ENCODE measurements at places on chromosomes 4 and X.

GRCh38 chr4:111187108-111187507 is 564.2 kb upstream of the PITX2 start:
- no peak for DNase-seq

DNA sequence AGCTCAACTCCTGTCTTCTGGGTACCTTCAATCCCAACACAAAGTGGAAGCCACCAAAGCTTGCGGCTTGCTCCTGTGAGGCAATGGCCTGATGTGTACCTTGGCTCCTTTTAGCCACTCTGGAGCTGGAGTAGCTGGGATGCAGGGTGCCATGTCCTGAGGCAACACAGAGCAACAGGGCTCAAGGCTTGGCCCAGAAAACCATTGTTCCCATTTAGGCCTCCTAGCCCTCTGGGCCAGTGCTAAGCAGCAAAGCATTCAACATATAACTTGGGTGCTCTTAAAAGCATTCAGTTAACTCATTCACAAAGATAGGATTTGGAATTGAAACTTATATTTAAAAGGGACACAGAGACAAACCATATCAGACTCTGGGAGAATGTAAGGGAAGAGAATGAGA is 194.5 kb upstream of the ARHGEF9 start:
- DNase-seq, result no peak

- no peak for DNase-seq
Observed at GRCh38 chrX:97366237-97366636, 482.5 kb downstream of the RPA4 start.

DNA sequence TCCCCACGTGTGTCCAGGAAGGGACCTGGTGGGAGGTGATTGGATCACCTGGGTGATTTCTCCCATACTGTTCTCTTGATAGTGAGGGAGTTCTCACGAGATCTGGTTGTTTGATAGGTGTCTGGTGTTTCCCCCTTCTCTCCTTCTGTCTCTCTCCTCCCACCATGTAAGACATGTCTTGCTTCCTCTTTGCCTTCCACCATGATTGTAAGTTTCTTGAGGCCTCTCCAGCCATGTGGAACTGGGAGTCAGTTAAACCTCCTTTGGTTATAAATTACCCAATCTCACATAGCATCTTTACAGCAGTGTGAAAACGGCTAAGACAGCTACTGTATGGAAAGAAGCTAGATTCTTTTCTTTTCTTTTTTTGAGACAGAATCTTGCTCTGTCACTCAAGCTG is 21.6 kb upstream of the FGG start:
- DNase-seq, result no peak

- DNase-seq, result no peak
Observed at GRCh38 chrX:1502241-1502640, 34.7 kb downstream of the P2RY8 start.

GRCh38 chr4:21304540-21304887 is 604.3 kb downstream of the PACRGL start:
- no peak for DNase-seq

- no peak for DNase-seq
Observed at GRCh38 chr4:110778521-110778920, 155.6 kb upstream of the PITX2 start.

- DNase-seq, result no peak
Observed at GRCh38 chr4:79308971-79309370, 16.9 kb downstream of the NAA11 start.

- no peak for DNase-seq
Observed at GRCh38 chr4:88969746-88970145, 87.2 kb downstream of the FAM13A start.

- no peak for DNase-seq
Observed at GRCh38 chrX:134664202-134664601, 5.9 kb upstream of the PLAC1 start.

GRCh38 chrX:118189000-118189399 is 72.4 kb upstream of the KLHL13 start:
- DNase-seq, result no peak

- DNase-seq, result no peak
Observed at GRCh38 chr4:14218641-14219040, 591.1 kb upstream of the BOD1L1 start.

DNA sequence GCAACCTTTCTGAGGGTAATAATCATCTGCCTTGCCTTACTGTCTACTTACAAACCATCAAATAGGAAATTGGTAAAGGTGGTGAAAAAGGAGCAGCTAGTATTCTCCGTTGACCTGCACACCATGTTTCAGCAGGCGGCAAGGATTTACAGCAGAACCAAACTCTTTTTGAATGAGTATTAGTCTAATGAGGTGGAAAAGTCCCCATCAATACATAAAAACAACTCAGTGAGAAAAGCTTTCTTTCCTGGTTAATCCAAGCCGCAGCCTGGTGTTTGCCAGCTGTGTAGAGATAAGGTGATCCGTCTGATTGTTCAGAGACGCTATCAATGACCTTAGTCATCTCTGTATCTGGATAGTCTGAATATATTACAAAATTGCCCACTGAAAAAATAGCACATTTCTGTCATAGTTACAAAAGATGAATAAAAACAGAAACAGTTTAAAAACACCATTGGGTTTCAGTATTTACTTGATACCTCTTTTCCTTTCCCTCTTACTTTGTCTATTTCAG is 110.4 kb upstream of the TBC1D9 start:
- no peak for DNase-seq

DNA sequence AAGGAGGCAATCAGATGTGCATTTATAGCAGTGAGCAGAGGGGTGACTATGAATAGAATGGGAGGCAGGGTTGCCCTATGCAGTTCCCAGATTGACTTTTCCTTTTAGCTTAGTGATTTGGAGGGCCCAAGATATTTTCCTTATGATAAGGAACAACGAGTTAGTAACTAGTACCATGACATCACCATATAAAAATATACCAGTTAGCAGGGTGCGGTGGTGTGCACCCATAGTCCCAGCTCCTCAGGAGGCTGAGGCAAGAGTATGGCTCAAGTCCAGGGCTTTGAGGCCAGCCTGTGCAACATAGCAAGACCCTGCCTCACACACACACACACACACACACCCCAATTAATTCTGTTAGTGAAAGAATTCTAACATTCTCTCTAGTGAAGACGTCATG is 53.0 kb downstream of the IL13RA2 start:
- no peak for DNase-seq

DNA sequence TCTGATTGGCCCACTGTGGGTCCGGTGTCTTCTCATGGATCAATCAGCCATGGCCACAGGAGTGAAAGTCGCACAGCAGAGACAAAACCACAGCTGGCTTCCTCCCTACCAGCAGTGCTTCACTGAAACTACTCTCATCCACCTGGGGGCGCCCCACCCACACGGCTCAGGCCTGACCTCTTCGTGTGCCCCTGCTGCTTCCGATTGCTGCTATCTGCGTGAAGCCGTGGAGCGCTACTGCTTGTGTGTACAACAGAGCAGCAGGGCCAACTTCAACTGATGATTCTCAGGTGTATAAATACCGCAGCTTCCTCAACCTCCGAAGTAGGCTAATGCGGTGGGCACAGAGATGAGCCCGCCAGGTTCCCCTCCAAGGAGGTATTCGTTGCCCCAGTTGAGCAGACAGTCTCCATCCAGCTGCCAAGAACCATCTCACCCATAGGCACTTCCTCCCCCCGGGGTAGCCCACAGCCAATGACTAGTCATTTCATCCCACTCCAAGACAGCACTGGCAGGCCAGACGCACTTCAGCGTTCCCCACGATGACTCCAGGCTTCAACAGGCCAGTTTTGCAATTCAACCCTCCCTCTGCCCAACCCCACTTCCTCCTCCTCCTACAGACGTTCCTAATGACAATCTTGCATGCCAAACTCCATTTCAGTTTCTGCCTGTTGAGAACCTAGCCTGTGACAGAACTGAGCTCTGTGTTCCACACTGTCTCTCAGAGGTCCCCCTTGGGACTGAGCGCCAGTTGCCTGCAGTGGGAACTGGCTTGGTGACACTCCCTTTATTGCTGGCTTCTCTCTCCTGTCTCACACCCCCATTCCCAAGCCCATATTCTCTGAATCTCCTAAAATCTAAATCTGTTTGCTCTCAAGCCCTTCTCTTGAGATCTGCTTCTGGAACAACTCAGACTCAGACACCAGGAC is 41.3 kb upstream of the ATP6AP2 start:
- peak; percentile 40 for DNase-seq

DNA sequence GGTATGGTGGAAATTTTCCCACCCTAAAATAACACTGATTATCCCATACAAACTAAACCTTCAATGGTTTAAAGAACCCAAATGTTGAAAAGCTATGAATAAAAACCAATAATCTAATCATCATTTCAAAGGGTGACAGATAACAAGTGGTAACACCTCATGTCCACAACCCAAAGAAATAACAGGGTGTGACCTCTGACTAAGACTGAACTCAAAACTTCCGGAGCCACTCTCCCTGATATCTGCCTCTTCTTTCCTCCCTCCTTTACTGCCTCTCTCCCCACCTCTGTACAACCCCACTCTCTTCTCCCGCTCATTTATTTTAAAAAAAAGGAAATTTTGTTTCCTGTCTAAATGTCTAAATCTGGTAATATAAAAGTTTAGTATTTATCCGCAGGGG is 11.5 kb downstream of the FBXW7 start:
- no peak for DNase-seq

DNA sequence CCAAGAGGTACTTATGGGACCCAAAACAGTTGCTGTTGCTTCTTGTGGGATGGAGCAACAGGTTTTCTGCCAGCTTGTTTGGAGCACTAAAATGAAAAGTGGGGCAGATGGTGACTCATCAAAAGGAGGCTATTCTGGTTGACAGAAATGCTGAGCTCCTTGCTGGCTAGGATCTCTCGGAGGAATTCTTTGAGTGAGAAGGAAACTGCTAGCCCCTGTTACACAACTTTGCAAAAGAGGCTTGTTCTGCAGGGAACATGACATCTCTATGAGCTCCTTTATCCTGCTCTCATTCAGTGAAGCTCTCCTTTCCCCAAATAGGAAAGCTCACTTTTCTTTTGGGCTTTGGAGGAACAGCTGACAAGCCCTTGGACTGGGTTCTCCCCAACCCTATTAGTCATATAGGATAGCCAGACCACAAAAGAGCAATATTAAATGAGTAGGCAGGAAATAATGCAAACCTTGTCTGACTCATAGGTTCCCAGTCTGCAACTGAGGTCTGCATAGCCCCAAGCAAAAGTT is 108.3 kb downstream of the CDS1 start:
- peak; percentile 75 for DNase-seq

DNA sequence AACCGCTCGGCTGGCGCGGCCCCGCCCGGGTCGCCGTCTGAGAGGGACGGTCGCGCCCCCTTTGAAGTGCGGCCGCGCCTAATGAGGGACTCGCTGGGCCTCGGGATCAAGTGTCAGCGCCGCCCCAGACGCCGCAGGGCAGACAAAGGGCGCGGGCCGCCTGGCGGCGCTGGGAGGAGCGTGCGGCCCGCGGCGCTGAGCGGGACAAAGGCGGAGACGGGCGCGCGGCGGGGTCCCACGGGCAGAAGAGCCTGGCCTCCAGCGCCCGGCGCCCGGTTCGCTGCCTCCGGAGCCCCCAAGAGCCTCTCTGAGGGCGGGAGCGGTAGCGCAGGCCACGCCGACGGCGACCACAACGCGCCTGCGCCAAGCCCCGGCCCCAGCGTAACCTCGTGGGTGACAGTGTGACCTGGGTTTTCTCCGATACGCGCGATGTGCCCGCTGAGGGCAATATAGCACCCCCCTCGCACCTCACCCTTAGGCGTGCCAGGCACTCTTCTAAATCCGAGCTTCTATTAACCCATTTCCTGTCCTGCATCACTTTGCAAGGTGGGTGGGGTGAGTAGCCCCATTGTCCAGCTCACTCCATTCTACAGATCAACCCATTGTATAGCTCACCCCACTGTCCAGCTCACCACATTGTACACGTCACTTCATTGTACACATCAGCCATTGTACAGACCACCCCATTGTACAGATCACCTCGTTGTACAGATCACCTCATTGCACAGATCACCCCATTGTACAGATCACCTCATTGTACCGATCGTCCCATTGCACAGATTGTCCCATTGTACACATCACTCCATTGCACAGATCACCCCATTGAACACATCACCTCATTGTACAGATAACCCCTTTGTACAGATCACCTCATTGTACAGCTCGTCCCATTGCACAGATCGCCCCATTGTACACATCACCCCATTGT is 33.7 kb upstream of the STX18 start:
- no peak for DNase-seq

DNA sequence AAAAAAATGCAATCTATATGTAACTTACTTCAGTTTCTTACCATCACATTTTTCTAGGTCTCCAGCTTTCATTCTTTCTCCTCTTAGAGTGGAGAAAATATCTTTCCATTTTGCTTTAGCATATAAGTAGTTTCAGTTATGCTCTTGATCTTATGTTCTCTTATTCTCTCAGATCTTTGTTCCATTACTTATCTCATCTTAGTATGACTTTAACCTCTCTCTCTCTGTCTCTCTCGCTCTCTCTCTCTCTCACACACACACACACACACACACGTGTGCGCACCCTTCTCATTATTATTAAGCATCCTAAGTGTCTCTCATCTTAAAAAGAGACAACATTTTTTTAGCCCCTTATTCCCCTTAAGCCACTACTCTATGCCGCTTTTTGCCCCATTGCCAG is 92.8 kb downstream of the FAAH2 start:
- no peak for DNase-seq

GRCh38 chr4:2183394-2183793 is 58.5 kb downstream of the HAUS3 start:
- DNase-seq, result no peak

DNA sequence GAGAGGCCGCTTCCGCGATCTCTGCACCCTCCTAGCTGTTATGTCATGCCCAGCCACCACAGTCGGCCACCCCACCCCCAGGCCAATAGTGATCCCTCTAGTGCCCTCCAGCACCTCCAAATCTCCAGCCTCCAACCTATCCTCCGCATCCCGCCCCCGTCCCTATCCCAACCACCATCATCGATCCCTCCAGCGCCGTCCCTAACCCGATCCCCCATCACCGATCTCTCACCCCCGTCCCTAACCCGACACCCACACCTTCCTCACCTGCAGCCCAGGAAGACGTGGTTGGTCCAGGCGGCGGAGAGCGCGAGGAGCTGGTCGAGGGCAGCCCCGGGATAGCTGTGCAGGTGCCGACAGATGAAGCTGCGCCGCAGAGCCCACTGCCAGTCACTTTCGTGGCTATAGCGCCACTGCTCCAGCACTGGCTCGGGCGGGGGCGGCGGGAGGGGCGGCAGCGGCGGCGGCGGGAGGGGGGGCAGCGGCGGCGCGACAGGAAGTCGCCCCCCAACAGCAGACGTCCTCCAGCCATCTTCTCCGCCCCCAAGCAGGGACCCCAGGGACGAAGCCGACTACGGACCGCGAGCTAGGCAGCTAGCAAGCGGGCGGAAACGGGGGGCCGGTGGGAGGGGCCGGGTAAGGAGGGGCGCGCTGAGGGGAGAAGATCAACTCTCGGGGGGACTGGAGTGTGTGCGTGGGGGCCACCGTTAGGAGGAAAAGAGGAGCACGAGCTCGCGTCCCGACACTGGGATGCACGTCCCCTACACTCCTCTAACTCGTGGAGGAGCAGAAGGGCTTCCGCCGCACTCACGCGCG is 552 bp downstream of the NKRF start:
- DNase-seq, result no peak
